ENCODE measurements at places on chromosomes 7 and 10. TPM values are rescaled to one million over a fixed set of nuclear protein-coding genes. Genes with fewer than 3 reads are reported as not detected.

The MXI1 gene
- 20.0 TPM for total RNA-seq

- DNase-seq, result no peak
Measured at GRCh38 chr7:75623390-75624133, 115.2 kb downstream of the HIP1 start.

GRCh38 chr7:20323595-20323994, 7.1 kb upstream of the ITGB8 start:
- DNase-seq, result no peak

DNA sequence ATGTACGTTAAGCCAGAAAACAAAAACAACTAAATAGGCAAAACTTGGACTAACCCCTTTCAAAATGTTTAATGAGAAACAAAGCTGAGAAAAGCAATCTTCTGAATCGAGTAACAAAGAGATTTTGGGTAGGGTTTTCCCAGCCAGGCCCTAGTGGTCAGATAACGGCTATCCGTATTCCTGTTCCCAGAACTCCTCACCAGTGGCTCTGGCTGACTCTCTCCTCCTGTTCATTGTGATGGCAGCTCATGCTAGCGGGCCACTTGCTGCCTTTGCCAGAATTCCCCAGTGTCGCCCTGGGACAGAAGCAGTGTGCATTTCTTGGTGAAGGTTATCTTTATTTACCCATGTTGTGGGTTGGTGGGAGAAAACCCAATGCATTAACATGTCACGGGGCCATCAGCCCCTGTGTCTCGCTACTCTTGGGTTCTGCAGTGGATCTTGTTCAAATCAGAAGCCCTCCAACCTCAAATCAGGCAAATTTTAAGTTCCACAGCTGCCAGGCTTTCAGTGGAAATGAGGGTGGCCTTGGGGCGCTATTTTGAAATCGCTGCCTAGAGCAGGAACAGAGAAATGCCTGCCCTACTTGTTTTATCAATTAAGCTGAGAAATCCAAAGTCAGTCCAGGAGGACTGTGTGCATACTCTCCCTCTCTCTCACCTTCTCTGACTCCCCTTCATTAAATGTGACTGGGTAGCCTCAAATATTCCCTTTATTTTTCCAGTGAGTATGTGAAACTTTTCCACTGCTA, 164.5 kb upstream of the NPVF start:
- DNase-seq, result no peak

GRCh38 chr10:16894821-16895220, 77.6 kb upstream of the RSU1 start:
- no peak for DNase-seq

The LBX1 gene
- not detected for total RNA-seq
